ENCODE measurements at places on chromosomes 5 and 9. TPM values are rescaled to one million over a fixed set of nuclear protein-coding genes. Genes with fewer than 3 reads are reported as not detected.

CXCL14 gene
- not detected for total RNA-seq

DPM2 gene
- total RNA-seq = 31.4 TPM

TMEM174 gene
- not detected for total RNA-seq

ADAMTS13 gene
- total RNA-seq = 3.0 TPM

SEPTIN8 gene
- 9.4 TPM for total RNA-seq

ZNF618 gene
- 10.7 TPM for total RNA-seq

FBXO10 gene
- total RNA-seq = 2.1 TPM

NOXA1 gene
- total RNA-seq = 10.0 TPM

FBP2 gene
- not detected for total RNA-seq

LCP2 gene
- total RNA-seq = 376 TPM

PLGRKT gene
- total RNA-seq = 14.7 TPM

CCDC171 gene
- total RNA-seq = 2.2 TPM

RNF224 gene
- not detected for total RNA-seq

DOLK gene
- 4.8 TPM for total RNA-seq

CARTPT gene
- total RNA-seq = not detected

SLC31A2 gene
- total RNA-seq = 6.0 TPM

FAM78A gene
- total RNA-seq = 57.6 TPM

GDF9 gene
- 0.53 TPM for total RNA-seq

PRKAA1 gene
- 120 TPM for total RNA-seq

CACFD1 gene
- total RNA-seq = 5.4 TPM

HK3 gene
- total RNA-seq = 6.6 TPM
